ENCODE measurements at places on chromosomes 3 and 15.

- no peak for DNase-seq
Observed at GRCh38 chr3:136465296-136465695, 215.2 kb downstream of the PCCB start.

- no peak for DNase-seq
Observed at GRCh38 chr3:18557216-18557615, 132.1 kb upstream of the SATB1 start.

GRCh38 chr3:65636326-65636725 is 402.4 kb downstream of the MAGI1 start:
- no peak for DNase-seq

DNA sequence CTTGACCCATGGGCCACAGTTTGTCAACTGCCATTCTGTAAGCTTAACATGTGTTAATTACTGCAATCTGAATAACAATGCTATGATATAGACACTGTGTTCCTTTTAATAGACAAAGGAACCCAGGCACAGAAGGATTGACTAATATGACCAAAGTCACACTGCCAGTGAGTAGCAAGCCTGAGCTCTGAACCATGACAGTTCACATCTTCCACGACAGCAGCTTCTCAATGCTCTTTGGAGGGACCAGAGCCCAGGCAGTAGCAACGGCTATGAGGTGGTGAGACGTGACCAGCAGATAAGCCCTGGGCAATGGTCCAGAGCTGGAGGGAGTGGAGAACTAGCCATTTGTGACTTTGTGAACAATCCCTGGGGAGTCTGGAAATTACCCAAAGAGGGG is 19.4 kb downstream of the CA12 start:
- DNase-seq: peak; percentile 32

DNA sequence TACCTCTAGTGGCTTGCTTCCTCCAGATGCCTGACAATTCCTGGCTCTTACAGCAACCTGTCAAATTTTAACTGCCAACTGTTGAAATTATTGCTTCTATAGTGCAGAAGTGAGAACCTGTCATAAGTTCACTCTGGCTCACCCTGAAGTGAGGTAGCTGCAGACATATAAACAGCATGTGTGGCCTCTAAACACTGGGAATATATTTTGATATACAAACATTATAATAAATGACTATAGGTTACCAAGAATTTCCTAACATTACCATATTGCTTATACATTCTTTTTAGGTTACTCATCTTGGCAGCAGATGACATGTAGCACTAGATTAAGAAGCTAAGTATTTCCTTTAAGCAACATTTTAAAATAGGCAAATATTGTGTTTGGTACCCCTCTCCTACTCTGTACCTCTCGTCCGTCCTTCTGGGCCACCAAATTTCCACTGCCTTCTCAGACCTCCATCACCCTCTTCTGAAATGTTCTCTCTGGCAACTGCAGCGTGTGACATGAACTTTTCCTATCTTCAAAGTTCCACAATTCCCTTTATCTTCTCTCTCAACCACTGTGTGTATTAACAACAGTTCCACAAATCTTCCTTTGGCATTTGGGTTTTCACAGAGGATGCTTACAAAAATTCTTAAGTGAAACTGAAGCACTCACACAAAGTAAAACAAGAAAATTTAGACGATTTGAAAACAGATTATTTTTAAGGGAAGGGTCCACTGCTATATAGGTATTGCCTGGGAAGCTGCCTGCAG is 15.3 kb upstream of the XXYLT1 start:
- DNase-seq: no peak

DNA sequence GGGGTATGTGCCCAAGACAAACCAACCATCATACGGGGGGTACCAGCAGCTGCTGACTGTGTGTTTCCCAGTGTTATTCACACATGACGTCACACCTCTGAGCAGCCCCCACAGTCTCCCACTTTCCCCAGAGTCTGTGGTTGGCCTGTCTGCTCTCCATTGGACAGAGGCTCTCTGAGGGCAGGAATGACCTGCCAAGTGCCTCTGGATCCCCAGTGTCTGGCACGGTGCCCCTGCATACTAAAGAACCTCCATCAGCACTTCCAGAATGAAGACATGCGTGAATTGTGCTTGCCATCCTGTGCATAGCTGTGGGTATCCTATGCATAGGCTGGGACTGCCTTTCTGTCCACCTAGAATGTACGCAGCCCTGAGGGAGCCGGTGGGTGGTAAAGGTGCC is 3.5 kb upstream of the CCDC9B start:
- no peak for DNase-seq

GRCh38 chr15:35308802-35309201 is 223.7 kb upstream of the NANOGP8 start:
- no peak for DNase-seq

DNA sequence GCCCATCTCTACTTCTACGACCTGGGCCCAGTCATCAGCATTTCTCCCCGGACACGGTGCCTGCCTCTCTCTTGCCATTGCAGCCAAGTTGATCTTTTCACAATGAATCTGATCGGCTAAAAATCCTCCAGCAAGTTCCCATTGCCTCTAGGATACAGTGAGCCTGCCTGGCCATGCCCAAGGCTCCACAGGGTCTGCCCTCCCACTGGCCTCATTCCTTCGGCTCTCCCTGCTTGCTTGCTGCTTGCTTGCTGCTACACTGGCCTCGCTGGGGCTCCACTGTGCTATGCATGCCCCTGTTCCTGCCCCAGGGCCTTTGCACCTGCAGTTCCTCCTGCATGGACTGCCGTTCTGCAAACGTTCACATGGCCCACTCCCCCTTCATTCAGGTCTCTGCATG is 2.0 kb downstream of the ABTB1 start:
- DNase-seq: no peak

- no peak for DNase-seq
Observed at GRCh38 chr3:127768346-127769008, 53.8 kb downstream of the MGLL start.

All from stimulated activated naive B cell treated with anti-CD40 and anti-IgM and Interleukin-4, amounts not matched to agents 10 μg/mL and 1 μg/mL and 100 μg/mL, for 72 hours (primary cell).